ENCODE measurements at places on chromosomes 3 and 15.

GRCh38 chr3:51679777-51680176, 8.7 kb downstream of the TEX264 start:
- DNase-seq = no peak

- DNase-seq = no peak
Observed at GRCh38 chr3:9780458-9780812, 10.7 kb upstream of the CAMK1 start.

DNA sequence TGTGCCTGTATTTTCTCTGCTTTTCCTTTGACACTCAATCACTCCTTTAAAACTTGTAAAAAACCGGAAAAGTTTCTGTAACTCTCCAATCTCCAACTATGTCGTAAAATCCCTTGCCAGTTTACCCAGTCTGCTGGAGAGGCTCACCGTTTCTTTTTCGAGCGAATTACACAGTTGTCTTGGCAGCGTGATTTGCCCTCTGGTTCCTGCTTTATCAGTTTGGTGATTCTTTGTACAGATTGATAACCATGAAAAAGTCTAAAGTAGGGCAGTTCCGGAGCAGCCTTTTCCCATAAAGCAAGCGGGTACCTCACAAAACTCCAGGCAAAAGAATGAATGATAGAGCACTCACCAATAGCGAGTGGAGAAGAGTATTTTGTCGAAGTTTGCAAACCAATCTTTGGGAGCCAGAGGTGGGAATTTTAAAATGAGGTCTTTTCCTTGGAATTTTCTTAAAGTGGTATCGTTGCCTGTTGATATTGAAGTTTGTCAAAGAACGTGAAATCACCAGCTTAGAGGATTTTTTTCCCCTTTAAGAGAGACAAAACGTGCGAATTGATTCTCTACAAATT, at the start of gene TTC23:
Gene TTC23 (minus strand): TSS at position 312 of the 572 bp plus-strand sequence. CDS start 20,869 bp downstream, outside the sequence.
- DNase-seq = peak; percentile 90

- DNase-seq = peak; percentile 33
Observed at GRCh38 chr3:66989860-66990696, 8.0 kb upstream of the KBTBD8 start.

GRCh38 chr15:41967506-41968206, 4.7 kb downstream of the EHD4 start:
- peak; percentile 57 for DNase-seq

DNA sequence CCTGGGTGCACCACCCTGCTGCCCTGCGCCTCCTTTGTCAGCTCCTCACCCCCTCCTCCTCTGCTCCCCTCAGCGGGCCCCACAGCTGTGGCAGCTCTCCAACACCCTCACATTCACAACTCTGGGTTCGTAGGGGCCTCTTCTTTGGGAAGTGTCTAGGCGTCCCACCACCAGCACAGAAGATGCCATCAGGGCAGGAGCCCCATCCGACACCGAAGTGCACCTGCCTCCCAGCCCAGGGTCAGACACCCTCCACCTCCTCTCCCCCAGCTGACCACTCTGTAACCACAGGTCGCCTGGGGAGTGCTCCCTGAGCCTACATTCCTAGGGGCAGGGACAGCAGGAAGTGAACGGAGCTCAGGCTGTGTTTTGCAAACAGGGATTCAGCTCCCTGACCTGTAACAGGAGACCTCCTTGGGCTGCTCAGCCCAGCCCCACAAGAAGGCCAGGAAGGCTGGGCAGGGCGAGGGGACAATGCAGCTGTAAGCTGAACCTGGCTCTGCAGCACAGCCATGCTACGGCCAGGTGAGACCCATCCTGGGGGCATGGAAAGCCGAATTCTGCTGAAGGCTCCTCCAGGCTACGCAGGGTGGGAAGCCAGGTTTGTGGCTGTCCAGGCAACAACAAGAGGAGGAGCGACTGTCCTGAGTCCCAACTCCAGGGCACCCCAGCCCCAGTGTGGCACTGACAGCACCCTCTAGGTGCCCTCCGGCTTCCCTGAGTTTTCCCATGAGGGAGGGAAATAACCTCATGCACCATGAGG, 269.0 kb downstream of the GOLGA6L6 start:
- DNase-seq = no peak

DNA sequence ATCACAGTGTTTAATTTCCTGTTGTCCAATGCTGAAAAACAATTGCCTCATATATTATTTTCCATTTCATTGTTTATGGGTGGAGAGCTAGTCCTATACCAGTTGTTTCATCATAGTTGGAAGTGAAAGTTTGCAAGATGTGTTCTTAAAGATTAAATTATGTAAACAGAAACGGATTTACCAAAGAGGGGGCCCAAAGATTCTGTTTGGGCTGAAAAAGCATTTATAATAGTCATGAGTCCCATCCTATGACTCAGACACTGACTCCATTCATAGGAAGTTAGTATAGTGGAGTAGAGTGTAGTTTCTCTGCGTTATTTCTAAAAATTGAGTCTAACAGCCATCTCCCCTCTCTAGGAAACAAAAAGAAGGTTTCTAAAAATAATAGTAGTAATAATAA, 24.3 kb downstream of the NFKBIZ start:
- DNase-seq = peak; percentile 80

Measured in cardiac fibroblast (primary cell).